Activated T-helper 2 cell treated with anti-CD3 and anti-CD28 coated beads, Interferon-gamma antibody, Interleukin-2, Interleukin-4, amounts not matched to agents 10 μg/mL and 5 μg/mL and 100 μg/mL, durations not matched to agents 14 hours and 24 hours and 36 hours (primary cell): ENCODE measurements at places on chromosomes 7 and 10.

DNA sequence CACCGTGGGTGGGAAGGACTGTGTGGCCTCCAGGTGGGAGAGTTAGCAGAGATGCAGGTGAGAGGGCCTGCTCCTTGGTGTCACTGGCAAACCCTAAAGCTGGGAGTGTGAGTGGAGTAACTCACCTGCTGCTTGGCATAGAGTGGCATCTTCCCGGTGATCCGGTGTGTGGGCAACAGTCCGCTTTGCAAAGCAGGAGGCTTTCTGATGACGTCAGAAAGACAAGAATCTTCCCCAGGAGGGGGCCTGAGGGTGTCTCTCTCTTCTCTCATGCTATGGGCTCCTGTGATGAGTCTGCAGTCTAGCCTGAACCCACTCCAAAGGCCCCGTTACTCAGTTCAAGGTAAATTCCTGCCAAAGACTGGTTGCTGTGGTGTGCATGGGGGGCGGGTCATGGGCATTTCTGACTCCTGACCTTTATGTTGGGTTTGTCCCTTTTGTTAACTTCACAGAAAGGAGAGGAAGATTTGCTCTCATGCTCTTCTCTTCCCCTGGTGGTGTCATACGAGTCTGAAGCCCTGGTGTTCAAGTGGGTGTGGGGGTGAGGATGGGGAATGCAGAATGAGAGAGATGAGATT lies 187.9 kb downstream of the GATA3 start:
- no peak for DNase-seq

GRCh38 chr10:30510932-30511700 lies 77.1 kb downstream of the MAP3K8 start:
- no peak for DNase-seq

- no peak for DNase-seq
Observed at GRCh38 chr7:81687062-81687461, 82.8 kb downstream of the HGF start.

- no peak for DNase-seq
Observed at GRCh38 chr10:97121041-97121440, 64.7 kb downstream of the SLIT1 start.

DNA sequence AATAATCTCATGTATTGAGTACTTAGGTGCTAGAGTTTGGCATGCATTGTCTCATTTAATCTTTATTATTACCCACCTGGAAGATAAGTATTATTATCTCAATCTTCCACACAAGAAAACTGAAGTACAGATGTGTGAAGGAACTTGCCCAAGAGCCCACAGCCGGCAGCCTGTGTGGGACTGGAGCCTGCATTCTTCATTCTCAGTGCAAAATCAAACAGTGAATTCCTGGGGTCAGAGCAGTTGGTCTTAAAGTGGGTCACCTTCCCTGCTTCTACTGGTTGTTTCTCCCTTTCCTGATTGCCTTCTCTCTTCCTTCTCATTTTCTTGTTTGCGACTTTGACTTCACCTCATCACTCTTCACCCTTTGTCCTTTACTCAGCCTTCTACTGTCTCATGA lies 144.7 kb upstream of the LYZL1 start:
- DNase-seq, result no peak

- no peak for DNase-seq
Observed at GRCh38 chr7:65798111-65799075, 74.5 kb upstream of the VKORC1L1 start.

GRCh38 chr7:323410-323809 lies 33.4 kb downstream of the FOXL3 start:
- no peak for DNase-seq

DNA sequence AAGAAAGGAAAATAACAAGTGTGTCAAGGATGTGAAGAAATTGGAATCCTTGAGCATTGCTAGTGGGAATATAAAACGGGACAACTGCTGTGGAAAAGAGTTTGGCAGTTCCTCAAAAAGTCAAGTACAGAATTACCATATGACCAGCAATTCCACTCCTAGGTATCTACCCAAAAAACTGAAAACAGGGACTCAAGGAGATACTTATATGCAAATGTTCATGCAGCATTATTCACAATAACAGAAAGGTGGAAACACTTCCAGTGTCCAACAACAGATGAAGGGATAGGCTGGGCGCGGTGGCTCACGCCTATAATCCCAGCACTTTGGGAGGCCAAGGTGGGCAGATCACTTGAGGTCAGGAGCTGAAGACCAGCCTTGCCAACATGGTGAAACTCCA lies 33.5 kb downstream of the HSPA12A start:
- no peak for DNase-seq

DNA sequence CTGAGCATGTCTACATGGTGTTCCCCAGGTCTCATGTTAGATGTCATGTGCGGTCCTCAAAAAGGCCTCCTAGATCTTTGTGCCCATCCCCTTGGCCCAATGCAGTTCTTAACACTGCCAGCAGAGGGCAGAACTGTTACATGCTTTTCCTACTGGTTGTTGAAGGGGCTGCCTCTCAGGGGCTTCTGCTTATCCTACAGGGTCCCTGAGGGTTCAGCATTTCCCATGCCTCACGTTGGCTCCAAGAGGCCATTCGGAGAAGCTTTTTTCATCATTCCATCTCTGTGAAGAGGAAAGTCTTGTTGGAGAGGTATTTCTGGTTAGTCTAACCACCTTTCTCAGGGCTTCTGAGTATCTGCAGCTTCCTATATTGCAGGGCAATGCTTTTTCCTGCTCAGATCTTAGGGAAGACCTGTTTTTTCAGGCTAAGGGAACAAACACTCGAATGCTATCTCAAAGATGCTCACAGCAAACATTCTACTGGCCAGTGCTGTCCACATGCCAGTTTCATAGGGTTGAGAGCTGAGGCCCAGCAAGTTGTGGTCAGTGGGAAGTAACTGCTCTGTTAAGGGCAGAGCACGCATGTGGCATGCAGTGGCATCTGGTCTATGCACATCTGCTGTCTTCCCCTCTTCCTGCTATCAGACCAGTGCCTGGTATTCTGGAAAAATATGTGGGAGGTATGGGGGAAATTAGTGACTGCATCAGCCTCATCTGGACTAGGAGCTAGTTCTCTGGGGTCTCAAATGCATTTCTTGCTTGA lies 31.5 kb downstream of the MBL2 start:
- DNase-seq, result peak; percentile 12

DNA sequence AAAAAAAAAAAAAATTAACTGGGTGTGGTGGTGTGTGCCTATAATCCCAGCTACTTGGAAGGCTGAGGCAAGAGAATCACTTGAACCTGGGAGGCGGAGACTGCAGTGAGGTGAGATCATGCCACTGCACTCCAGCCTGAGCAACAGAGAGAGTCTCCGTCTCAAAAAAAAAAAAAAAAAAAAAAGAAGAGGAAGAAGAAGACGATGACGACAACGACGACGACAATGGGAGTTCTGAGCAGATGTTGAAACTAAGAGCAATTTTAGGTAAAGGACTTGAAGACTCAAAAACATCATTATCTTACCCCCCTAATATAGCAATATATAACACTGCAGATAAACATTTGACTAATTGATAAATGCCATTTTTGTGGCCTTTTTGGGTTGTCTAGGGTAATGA lies 39.5 kb upstream of the PPP1R17 start:
- no peak for DNase-seq

GRCh38 chr7:91776171-91776570 lies 104.3 kb downstream of the MTERF1 start:
- DNase-seq, result no peak

- no peak for DNase-seq
Observed at GRCh38 chr10:36441557-36441956, 683.8 kb upstream of the ANKRD30A start.

- DNase-seq, result no peak
Observed at GRCh38 chr7:974172-974571, 1.2 kb downstream of the COX19 start.

GRCh38 chr10:3136763-3137611 lies 35.6 kb downstream of the PITRM1 start:
- no peak for DNase-seq

DNA sequence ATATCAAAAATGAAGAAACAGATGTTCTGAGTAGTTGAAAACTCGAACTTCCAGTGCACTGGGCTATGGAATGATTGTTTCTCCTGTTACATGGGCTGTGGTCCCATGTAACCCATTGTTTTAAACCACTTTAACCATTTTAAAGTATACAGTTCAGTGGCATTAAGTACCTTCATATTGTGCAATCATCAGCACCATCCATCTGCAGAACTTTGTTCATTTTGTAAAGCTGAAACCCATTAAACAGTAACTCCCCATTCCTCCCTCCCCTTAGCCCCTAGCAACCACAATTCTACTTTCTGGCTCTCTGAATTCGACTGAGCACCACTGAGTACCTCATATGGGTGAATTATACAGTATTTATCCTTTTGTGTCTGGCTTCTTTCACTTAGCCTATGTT lies 217.4 kb downstream of the LRMDA start:
- DNase-seq, result no peak

DNA sequence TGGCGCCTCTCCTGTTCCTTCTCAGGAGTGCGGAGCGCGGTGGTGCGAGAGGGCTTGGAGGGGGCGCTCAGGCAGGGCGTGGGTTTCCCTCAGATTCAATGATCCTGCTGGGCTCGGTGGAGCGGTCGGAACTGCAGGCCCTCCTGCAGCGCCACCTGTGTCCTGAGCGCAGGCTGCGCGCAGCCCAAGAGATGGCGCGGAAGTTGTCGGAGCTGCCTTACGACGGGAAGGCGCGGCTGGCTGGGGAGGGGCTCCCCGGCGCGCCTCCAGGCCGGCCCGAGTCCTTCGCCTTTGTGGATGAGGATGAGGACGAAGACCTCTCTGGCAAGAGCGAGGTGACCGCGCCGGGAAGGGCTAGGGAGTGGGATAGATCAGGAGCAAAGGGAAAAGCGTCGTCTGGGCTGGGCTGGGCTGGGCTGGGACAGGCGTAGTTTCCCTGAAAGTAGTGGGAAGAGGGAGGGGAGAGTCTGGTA lies 17.0 kb downstream of the FAM131B start:
- DNase-seq, result peak; percentile 55

- no peak for DNase-seq
Observed at GRCh38 chr10:23418051-23418681, 20.7 kb upstream of the OTUD1 start.

DNA sequence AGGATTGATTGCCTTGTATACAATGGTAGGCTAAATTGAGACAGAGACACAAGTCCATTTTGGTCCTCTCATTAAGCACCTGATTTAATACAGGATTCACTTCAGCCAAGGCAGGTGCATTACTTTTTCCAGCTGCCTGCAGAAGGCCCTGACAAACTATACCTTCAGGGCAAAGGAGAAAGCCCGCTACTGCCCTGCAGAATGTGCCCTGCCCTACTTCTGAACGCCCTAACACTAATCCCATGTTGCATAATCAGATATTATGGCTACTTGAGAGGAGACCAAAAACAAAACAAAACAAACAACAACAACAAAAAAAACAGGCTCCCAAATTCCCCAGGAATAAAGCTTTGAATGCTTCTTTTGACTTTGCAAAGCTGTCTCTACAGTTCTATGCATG lies 116.9 kb upstream of the ABI1 start:
- DNase-seq, result no peak

DNA sequence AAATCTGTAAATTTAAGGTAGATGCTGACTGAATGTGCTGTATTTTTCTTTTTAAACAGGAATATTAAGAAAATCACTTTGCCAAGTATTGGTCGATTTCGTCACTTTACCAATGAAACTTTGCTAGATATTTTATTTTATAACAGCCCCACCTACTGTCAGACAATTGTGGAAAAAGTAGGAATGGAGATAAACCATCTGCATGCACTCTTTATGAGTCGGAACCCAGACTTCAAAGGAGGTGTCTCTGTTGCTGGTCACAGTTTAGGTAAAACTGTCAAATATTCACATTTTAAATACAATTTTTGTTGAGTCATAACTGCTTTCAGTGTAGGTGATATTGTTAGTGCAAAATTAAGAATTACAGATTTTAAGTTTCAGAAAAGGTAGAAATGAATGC lies 25.2 kb downstream of the SEC23IP start:
- no peak for DNase-seq

DNA sequence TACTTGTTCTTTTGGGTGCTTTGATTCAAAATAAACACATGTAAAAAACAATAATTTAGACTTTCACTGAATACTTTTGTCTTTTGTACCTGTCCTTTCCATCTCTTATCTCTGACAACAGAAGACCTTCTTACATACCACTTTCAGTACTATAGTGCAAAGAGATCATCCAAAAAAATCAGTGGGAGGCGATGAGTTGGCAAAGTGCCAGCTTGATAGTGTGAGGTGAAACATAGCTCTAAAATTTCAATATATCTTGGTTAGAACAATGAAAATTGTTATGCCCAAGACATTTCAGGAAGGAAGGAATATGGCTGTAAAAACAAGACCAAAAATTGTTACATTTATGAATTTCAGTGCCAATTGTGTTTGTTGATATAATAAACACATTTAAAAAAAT lies 390.2 kb upstream of the COBL start:
- DNase-seq, result no peak

DNA sequence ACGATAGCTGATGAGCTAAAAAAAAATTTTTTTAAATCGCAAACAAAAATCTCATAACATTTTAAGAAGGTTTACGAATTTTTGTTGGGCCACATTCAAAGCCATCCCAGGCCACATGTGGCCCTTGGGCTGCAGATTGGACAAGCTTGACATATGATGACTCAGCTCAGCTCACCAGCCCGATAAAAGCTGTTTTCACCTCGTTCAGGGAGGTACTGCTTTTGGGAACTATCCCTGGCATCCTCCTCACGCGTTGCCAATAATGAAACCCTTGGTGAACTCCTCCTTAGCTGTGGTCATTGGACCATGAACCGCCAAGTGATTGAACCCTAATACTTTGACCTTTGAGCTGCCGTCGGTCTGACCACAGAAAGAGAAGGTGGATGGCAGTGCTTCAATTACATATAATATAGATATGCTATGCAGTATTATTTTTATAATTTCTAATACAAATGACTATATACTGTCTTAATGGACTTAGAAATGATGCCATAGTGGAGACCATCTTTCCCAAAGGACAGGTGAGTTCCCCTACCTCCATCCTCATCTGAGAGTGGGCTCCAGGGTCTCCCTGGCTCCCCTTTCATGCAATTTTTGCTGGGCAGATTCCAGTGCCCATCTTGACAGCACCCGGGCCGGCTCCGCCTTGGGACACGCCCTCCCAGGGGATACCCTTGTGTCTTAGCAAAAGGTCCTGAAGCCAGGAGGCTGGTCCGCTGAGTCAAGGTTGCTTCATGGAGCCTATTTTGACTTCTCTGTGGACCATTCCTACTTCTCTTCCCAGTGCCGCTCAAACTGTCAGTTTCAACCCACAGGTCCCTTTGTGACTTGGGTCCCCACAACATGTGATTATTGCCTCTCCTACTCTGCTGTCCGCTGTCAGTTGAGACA lies 707.2 kb downstream of the PARD3 start:
- no peak for DNase-seq

- DNase-seq, result no peak
Observed at GRCh38 chr7:44080686-44081265, 1.6 kb downstream of the POLM start.

GRCh38 chr10:83605783-83606630 lies 533.3 kb upstream of the GHITM start:
- DNase-seq, result no peak

GRCh38 chr10:52019656-52020055 lies 294.4 kb upstream of the DKK1 start:
- no peak for DNase-seq

- DNase-seq, result no peak
Observed at GRCh38 chr10:58651040-58651439, 138.4 kb downstream of the BICC1 start.
